Activated CD4-positive, alpha-beta T cell treated with anti-CD3 and anti-CD28 coated beads for 24 hours (primary cell): ENCODE measurements at places on chromosomes 1 and 21.
A peak's percentile ranks its signal among the peaks of the same experiment; 100 is the strongest.

DNA sequence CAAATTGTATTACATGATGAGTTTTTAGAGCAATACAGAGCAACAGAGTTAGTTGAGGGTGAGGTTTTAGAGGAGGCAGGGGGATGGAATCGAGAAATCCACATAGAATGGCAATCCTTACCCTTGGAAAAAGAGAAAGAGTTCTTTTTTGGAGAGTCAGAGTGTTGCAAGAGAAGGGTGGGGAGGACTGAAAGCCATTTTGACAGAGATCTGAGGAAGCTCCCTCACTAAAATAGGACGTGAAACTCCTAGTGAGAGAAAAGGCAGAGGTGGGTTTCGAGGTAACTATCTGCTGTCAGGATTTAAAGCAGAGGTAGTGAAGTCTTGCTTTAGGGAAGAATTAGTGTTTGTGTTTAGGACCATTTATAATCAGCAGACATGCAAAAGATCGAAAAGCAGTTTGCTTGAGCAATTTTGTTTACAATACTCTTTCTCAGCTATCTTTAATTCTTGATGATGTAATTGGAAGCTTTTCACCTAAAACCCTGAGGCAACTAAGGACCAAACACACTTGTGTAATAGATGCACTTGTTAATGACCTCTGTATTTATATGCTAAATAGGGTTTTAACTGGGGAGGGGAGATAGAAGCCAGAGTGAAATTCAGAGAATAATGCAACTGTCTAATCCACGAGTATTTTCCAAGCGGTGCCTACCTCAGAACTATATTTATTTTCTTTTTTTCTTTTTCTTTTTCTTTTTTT lies 20.0 kb downstream of the ADAMTS5 start:
- no peak for DNase-seq

DNA sequence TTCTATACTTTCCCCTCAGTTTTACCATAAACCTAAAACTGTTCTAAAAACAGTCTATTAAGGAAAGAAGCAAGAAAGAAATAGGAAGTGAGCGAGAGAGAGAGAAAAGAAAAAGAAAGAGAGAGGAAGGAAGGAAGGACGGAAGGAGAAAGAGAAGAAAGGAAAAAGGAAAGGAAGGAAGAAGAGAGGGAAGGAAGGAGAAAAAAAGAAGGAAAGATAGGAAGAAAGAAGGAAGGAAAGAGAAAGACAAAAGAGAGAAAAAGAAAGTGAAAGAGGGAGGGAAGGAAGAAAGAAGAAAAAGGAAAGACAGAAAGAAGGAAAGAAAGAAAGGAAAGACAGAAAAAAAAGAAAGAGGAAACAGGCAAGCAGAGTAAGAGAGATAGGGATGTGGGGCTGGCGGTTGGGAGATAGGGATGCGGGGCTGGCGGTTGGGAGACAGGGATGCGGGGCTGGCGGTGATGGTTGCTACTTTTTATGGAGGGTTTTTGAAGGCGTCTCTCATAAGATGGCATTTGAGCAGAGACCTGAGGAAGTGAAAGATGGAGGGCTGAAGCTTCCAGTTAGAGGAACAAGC lies 70.4 kb upstream of the IRF2BP2 start:
- DNase-seq, result no peak

DNA sequence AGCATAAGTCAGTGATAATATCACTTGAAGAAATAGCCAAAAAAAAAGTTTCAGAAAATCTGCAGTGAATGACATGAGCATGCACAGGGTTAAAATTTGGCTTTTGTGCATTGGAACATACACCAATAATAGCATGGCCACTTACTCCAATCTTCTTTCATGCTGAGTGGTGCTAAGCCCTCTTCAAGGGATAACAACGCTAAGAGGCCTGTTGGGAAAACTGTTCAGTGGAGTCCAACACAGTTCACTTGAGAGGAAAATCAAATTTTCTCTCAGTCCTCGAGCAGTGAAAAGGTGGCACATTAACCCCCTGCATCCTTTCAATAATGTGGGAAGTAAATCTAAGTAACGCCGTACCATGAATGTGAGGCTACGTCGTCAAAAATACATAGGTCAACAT lies 264.7 kb downstream of the SPATA17 start:
- DNase-seq, result no peak

DNA sequence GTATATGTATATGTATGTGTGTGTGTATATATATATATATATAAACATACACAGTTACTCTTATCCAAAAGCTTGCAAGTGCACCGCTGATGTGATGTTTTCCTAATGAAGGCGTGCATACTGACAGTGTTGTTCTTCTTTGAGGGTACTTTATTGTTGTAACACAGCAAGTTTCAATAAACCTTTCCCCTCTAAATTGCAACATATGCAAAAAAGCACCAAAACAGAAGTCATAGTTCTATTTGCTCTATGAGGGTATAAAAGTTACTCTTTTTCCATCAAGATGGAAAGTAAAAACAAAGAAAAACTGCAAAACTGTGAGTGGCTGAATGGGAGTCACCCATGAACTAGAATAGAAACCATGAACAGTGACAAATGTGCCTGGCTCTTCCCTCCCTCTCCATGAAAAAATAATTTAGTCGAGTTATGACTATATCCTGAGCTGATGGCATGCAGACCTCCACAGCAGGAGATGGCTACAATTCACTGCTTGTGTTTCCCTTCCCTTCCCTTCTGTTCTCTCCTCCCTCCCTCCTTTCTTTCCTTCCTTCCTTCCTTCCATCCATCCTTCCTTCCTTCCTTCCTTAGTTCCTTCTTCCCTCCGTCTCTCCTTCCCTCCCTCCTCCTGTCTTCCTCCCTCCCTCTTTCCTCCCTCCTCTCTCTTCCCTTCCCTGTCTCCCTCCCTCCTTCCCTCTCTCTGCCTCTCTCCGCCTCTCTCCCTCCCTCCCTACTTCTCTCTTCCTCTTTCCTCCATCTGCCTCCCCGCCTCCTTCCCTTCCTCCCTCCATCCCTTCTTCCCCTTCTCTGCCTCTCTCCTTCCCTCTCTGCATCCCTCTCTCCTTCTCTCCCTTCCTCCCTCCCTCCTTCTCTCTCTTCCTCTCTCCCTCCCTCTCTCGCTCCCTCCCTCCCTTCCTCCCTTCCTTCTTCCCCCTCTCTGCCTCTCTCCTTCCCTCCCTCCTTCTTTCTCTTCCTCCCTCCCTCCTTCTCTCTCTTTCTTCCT lies 220.7 kb upstream of the POU3F1 start:
- DNase-seq, result no peak

- peak; percentile 77 for DNase-seq
These were observed 59.1 kb downstream of the ITPKB start for GRCh38 chr1:226679853-226680516.

DNA sequence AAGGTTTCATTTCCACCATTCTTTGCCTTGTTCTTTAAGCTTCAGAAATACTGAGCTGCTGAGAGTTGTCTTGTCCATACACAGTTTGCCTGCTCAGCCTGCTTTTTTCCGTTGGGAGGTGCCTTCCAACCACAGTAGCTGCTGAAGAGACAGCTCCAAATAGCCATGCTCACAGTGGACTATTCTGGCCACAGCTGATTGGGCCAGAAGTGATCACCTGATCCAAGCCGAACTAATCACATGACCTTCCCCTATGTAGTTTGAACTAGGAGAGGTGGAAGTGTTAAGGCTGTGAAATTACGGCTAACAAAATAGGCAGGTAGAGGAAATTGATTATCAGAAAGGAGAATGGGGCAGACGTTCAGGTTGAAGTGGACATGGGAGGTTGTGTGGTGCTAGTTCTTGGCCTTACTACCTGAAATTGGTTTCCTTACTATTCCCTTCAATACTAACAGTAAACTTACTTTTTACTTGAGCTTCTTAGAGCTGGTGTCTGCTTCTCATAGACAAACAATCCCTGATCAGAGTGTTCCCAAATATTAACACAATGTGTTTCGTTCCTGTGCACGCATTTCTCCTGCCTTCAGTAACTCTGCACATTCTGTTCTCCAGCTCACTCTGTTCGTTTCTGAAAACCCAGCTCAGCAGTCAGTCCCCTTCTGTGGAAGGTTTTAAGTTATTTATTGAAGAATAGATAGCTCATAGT lies 136.1 kb downstream of the RWDD3 start:
- no peak for DNase-seq

GRCh38 chr1:72283307-72284083 lies 1.2 kb upstream of the NEGR1 start:
- DNase-seq, result no peak

DNA sequence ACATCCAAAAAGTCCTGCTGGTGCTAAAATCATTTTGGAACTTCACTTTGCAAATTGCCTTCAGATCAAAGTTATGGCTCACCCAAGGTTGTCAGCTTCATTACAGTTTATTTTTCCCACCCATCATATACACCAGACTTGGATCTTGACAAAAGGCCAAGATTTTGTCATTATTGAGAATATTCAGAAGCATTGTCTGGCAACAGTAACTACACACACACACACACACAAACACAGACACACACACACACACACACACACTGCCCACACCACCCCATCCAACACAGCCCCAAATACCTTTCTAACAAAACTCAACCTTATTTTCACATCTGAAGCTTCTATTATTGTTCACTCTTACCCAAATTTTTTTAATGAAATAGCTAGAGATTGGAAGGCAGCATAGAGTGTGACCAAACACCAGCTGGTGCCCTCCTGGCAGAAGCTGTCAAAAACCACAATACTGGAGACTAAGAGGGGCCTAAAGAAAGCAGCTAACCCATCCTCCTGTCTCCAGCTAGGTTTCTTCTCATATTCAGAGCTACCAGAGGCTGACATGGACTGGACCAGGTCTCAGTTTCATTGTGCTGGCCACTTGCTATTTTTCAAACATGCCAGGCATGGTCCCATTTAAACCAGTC lies 139.1 kb upstream of the ZC3H11B start:
- DNase-seq, result no peak

DNA sequence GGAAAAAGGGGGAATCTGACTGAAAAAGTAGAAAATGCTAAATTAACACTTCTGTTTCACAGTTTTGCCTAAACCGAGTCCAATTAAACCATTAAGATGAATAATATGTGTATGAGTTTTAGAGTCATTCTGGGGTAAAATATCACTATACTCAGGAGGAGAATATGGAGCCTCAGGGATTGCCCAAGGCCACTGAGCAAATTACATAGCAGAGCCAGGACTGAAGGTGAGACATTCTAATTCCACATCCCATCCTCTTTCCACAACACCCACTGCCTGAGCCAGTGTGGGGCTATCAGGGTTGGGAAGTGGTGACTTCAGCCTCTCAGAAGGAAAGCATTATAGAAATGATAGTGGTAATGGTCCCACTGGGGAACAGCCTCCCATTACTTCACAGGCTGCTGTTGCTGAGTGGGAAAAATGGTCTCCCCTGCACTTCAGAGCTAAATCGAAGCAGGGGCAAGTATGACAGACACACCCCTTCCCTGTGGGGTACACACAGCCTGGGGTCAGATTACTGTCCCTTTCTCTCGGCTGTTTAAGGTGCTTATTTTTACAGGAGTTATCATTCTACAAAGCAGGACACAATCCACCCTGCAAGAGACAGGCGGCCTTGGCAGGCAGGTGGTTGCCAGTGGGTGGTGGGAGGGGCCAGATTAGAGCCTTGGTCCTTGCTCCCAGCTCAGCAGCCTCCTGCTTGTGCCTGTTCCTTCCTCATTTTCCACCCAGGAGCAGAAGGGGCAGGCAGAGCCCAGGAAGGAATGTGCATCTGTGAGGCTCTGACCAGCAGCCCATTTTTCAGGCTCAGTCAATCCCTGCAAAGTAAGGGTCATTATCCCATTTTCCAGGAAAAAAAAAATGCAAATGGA lies 9.5 kb upstream of the BCAR3 start:
- no peak for DNase-seq

DNA sequence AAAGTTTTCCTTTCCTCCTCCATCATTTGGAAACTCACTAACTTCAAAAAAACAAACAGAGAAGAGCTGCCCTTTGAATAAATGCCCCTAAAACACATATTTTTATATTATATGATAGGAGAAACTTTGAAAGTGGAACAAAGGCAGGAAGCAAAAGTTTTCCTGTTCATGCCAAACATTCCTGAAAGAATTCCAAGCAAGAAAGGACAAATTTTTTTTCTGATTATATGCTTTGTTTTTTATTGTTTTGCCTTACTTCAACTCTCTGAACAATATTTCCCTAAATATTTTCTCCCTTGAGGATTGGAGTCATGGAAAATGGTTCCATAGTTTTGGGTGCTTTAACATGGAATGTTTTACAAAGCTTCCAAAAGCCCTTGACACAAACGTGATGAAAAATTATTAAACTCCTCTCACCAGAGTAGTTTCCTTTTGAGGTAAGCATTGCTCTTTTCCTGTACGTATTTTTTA lies 638.5 kb upstream of the CAMK1G start:
- no peak for DNase-seq

- no peak for DNase-seq
These were observed 95.4 kb upstream of the CLDN14 start for GRCh38 chr21:36575306-36575705.

- DNase-seq, result no peak
These were observed 51.3 kb downstream of the MAP10 start for GRCh38 chr1:232856541-232856940.

GRCh38 chr21:44867999-44868700 lies 5.3 kb downstream of the PTTG1IP start:
- no peak for DNase-seq

GRCh38 chr1:63435161-63435560 lies 67.7 kb downstream of the ALG6 start:
- no peak for DNase-seq

- peak; percentile 2 for DNase-seq
These were observed 215.4 kb downstream of the ASTN1 start for GRCh38 chr1:176949033-176949662.

- no peak for DNase-seq
These were observed 50.5 kb downstream of the EYA3 start for GRCh38 chr1:28037946-28038345.

DNA sequence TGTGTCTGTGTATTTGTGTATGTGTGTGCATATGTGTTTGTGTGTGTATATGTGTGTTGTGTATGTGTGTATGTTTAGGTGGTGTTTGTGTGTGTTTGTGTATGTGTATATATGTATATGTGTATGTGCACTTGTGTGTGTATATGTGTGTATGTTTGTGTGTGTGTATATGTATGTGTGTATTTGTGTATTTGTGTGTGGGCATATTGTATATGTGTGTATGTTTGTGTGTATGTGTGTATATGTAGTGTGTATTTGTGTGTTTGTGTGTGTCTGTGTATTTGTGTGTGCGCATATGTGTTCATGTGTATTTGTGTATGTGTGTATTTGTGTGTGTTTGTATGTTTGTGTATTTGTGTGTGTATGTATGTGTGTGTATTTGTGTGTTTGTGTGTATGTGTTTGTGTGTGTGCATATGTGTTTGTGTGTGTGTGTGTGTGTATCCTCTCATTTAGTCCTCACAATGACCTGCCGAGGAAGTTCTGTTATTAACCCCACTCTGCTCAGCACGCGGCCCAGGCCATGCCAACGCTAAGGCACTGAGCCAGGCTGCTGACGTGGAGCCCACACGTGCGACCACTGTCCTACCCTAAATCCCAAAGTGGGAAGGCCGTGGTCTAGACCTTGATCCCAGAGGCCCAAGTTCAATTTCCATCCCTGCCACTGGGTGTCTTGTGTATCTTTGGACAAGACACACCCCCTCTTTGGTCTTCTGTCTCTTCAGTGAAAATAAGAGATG lies 43.2 kb upstream of the TMEM51 start:
- no peak for DNase-seq

GRCh38 chr1:193434319-193434718 lies 247.9 kb upstream of the B3GALT2 start:
- no peak for DNase-seq

GRCh38 chr1:116556289-116557006 lies 14.4 kb downstream of the CD58 start:
- DNase-seq, result peak; percentile 56

GRCh38 chr21:24339406-24339805 lies 1267.9 kb downstream of the MRPL39 start:
- DNase-seq, result no peak

- DNase-seq, result no peak
These were observed 280.5 kb upstream of the CAMK1G start for GRCh38 chr1:209302779-209303568.
